Peyer's patch (tissue), 4 donors: ENCODE measurements at places on chromosomes 12 and 14.

GRCh38 chr14:23033801-23034497 lies 751 bp downstream of the PSMB5 start:
- DNase-seq = no peak

DNA sequence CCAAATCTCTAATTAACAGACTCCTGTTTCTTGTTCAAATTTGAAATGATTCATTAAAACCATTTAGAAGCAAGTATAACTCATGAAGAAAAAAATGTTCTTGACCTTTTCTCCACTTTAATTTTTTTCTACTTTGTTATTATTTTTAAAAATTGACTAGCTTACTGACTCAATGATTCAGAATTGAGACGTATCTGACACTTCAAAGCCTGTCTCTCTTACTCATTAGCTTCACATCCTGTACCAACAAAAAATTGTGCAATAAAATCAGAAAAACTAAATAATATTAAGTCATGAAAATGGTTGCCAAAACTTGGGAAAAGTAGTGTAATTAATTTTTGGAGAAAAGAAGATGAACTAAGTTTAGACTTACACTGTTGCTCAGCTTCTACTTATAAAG lies 331.2 kb downstream of the SLC16A7 start:
- DNase-seq = no peak

GRCh38 chr14:75361751-75362433 lies 65.9 kb upstream of the JDP2 start:
- peak; percentile 52 for DNase-seq

DNA sequence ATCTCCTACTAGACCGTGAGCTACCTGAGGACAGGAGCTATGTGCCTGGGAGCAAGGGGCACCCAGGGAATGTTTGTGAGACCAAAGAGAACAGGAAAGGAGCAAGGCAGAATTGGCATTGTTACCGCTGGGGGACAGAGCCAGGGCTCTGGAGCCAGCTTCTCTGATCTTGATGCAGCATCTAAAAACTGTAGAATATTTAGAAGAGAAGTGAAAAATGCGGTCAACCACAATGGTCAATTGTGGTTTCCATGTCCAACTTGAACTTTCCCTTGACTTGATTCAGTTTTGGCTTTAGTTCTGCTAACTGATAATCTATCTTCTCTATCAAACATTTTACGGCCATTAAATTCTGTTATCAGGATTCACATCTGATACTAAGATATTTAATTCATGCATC lies 201.2 kb downstream of the ANO4 start:
- DNase-seq = no peak

- DNase-seq = no peak
Observed at GRCh38 chr14:65357113-65357512, 55.4 kb upstream of the FUT8 start.

GRCh38 chr12:101076921-101077320 lies 133.1 kb downstream of the SLC5A8 start:
- DNase-seq = no peak

- no peak for DNase-seq
Observed at GRCh38 chr12:130983328-130984017, 29.8 kb downstream of the ADGRD1 start.

GRCh38 chr12:25365340-25365730 lies 114.6 kb upstream of the KRAS start:
- no peak for DNase-seq

GRCh38 chr12:110766311-110767154 lies 23.8 kb upstream of the PPP1CC start:
- no peak for DNase-seq
